ENCODE measurements at places on chromosomes 12 and 14. TPM values are rescaled to one million over a fixed set of nuclear protein-coding genes. Genes with fewer than 3 reads are reported as not detected.

Gene CD163
- total RNA-seq = not detected

Gene KRT77
- not detected for total RNA-seq

Gene RNASE3
- total RNA-seq = not detected

DNA sequence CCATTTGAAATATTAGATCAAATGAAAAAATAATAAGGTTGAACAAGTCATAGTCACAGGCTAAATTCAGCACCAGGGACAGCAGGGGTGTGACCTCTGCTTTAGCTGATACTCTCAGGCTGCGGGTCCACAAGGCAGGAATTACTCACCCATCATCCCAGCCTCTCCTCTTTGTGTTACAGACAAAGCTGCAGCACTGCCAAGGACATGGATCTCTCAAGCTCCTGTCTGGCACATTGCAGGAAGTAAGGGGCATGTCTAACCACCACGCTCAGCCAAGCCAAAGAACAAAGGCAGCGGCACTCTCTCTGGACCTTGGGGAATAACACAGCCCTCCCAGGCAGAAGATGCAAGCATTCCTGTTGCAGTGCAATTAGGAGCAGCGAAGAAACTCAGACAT, 783.8 kb downstream of the VRK1 start:
- DNase-seq = no peak

GRCh38 chr12:52826611-52827498, 7.3 kb downstream of the KRT79 start:
- DNase-seq = no peak

DNA sequence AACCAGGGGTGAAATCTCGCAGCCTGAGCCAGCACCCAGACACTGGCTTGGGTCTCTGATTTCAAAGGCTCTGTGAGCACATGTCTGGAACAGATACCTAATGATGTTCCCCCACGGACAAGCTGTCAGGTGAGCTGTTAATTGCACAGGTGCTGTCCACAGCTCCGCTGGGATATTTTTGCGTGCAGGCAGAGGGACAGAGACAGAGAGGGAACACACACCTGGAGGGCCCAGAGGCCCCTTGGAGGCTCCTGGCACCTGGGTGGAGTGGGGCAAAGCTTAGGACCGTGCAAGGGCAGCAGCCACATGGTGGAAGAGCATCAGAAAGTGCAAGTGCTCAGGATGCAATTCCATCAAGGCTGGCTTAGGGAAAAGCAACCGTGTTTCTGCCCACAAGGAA, 57.3 kb downstream of the ARL6IP4 start:
- DNase-seq = no peak

- no peak for DNase-seq
These were observed 52.8 kb downstream of the CRADD start for GRCh38 chr12:93729934-93730333.

- no peak for DNase-seq
These were observed 28.7 kb upstream of the FOS start for GRCh38 chr14:75249958-75250336.

GRCh38 chr14:31492759-31493498, 5.1 kb upstream of the GPR33 start:
- no peak for DNase-seq

- DNase-seq = no peak
These were observed 6.8 kb downstream of the TSPAN9 start for GRCh38 chr12:3083921-3084347.

DNA sequence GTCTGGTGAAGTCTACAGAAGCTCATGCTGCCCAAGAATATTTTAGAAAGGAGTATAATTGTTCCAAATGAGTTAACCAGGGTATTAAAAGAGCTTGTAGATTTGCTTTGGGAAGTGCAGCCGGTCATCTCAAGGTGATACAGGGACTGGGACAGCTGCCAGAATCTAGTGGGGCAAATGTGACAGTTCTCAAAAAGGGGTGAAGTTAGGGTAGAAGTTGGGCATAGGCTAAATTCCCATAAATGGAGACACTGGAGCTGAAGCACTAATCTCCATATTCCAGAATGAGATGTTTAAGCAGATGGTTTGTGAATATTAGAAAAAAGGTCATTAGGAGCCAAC, 94.7 kb downstream of the ANO6 start:
- no peak for DNase-seq

GRCh38 chr12:45426294-45426693, 210.4 kb downstream of the ANO6 start:
- DNase-seq = no peak

GRCh38 chr12:57033431-57033830, 16.5 kb downstream of the MYO1A start:
- no peak for DNase-seq

Data from PC-9 (cell line).